Activated T-cell treated with anti-CD3 and anti-CD28 coated beads, Interleukin-2, amount 50 U/mL, for 48 hours (primary cell): ENCODE measurements at places on chromosomes 13 and 19.

- DNase-seq, result no peak
Observed at GRCh38 chr13:111484141-111484925, 163.9 kb downstream of the TEX29 start.

DNA sequence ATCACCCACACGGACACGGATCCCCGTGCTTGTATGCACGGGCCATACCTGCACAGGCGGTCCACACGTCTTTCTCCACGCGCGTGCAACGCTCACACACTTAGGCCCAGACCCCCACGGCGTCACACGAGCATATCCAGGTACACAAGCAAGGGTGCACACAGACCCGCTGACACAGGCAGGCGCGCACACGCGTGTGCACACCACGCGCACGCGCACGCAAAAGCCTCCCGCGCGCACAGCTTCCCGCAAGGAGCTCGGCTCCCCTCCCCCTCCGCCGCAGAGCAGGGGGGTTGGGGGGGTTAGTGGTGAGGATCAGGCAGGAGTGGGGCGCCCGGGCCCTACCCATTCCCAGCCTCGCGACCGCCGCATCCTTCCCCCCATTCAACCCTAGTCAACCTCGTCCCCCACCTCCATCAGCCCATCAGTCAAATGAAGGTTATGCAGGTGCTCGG is 407 bp downstream of the RAB3A start:
- DNase-seq, result no peak

DNA sequence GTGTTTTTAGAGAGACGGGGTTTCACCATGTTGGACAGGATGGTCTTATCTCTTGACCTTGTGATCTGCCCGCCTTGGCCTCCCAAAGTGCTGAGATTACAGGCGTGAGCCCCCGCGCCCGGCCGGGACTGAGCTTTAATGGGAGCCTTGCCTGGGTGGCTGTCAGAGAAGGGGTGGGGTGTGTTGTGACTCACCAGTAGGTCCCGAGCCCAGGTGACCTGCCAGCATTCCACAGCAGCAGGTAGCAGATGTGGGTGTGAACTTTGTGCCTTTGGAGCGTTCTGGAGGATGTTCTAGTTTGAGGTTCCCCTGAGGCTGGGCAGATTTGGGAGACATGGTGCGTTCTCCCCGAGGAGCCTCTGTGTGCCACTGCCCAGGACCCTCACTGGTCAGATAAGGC is 7.1 kb upstream of the EPN1 start:
- DNase-seq, result no peak

DNA sequence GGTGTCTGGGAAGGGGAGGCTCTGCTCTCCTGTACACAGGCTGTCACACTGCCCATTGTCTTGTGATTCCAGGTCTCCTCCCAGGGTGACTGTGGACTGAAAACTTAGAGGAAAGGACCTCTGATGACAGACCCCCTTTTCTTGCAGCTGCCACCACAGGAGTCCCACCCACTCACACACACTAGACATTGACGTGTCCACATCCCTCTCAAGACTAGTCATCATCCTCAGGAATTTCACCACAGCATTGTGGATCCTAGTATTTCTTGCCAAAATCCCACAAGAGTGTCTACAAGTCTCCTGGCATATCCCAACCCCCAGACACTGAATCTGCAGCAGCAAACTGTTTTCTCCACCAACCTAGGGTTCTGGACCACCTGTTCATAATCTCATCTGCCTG is 5.3 kb downstream of the ZNF85 start:
- DNase-seq, result no peak

GRCh38 chr13:68173111-68173510 is 943.0 kb upstream of the PCDH9 start:
- DNase-seq, result no peak

DNA sequence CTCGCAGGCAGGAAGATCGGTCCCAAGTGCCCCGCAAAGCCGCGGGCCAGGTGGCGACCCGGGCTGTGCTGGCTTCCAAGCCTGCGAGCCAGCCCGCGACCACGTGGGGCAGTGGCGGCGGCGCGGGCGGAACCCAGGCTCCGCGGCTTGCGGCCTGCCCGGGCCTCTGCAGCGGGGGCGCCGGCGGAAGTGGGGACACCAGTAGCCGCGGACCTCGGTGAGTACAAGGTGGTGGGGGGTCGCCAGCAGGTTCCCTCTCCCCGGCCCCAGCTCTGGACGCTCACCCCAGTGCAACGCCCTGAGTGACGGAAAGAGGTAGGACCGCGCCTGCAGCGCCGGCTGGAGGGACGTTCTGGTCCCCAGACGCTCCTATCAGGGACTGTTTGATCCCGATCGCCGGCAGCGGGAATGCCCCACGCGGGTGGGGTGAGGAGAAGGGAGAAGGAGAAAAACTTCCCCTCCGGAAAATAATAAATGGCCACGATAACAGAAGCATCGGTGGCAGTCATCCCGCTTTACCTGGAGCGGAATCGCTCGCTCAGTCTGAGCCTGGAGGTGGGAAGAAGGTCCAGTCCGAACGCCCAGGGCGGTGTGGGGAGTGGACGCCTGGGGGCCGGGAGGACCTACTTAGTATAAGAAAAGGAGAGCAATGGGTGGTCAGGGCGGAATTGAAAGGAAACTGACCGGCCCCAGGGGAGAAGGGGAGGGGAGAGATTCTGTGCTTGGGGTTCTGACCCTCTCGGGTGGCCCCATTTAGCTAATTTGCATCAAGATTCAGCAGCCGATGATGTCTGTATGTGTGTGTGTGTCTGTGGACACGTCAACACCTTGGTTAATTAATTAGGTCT is at the start of gene GEMIN7:
TSS of gene GEMIN7 (plus strand) at position 198 of the 848 bp plus-strand sequence. CDS start 10,855 bp downstream, outside the sequence.
- DNase-seq, result peak; percentile 92

DNA sequence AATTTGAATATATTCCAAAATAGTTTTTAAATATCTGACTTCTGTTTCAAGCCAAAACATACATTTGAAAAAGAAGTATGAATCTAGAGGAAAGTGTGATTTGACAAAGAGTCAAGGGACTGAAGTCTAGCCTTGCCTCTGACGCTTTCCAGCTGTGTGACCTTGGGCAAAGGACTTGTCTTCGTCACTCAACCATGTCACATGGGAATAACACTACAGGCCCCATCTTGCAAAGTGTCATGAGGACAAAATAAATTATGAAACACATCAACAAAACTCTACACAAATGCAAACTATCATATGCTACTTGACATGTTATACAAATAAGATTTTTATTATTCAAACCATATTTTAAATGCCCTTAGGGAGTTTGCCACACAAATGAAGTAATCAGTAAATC is 73.0 kb downstream of the CYSLTR2 start:
- DNase-seq, result no peak

- no peak for DNase-seq
Observed at GRCh38 chr13:105513448-105513847, 1022.0 kb downstream of the EFNB2 start.

- no peak for DNase-seq
Observed at GRCh38 chr13:49561062-49561410, 24.3 kb downstream of the RCBTB1 start.

- DNase-seq, result no peak
Observed at GRCh38 chr13:100356426-100356825, 232.2 kb downstream of the GGACT start.

DNA sequence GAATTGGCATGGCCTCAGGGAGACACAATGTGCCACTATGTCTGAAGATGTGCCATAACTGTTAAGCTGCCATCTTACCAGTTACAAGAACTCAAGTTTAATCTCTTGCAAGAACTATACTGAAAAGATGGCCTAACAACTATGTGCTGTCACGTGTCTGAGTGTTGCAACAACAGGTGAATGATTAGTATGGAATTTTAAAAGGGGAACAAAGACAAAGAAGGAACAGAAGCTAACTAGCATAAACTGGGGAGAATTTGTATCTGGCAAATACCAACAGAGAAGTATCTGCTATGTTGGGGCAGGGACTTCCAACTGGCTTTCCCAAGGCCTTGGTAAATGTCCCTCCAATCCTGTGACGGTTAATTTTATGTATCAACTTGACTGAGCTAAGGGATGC is 11.5 kb upstream of the ACOD1 start:
- no peak for DNase-seq

DNA sequence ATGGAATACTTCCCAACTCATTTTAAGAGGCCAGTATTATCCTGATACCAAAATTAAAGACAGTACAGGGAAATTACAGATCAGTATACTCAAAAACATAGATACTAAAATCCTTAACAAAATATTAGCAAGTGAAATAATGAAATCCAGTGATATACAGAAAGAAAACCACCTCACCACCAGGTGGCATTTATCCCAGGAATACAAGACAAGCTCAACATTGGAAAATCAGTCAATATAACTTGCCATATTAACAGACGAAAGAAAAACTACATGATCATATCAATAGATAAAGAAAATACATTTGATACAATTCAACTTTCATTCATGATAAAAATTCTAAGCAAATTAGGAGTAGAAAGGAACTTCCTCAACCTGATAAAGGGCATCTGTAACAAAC is 6.7 kb upstream of the GNA15 start:
- no peak for DNase-seq

DNA sequence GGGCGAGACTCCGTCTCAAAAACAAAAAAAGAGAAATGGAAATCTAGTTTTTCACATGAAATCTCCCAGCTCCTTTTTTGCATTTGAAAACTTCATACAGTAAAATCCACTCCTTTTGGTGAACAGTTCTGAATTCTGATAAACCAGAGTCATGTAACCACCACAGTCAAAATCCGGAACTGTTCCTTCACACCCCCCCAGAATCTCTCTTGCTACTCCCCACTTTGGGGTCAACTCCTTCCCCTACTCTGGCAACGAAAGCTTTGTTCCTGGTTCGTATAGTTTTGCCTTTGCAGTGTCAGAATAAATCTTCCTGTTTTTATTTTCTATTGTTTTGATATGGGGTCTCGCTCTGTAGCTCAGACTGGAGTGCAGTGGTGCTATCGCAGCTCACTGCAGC is 23.7 kb downstream of the RCN3 start:
- DNase-seq, result no peak

DNA sequence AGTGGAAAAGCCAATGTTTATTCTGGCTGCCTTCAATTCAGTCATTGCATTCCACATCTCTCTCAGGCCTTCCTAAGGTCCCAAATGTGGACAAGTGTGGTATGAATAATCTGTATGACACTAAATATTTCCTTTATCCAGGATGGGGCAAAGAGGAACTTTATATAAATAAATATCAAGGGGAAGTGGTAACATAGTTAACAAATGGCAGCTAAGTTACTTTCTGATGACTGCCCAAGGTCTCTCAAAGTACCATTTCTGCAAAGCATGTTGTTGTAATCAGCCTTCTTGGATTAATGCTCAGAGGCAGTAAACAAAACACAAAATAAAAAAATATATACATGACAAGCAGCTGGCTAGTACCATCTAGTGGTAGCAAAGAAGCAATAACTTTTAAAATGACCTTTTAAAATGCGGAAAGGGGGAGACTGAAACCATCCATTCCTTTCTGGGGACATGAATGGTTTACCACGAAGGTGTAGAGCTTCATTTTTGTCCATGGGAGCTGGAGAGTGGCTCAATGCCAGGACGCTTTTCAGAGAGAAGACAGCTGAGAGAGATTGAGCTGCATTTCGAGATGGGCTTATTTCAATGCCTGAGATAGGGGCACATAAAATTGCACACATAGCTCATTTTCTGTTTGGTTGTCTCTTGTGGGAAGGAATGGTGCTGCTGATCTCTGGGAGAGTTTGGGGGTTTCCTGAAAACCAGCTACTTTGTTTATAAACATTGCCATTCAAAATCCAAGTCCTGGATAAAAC is 259.2 kb downstream of the RFC3 start:
- no peak for DNase-seq

DNA sequence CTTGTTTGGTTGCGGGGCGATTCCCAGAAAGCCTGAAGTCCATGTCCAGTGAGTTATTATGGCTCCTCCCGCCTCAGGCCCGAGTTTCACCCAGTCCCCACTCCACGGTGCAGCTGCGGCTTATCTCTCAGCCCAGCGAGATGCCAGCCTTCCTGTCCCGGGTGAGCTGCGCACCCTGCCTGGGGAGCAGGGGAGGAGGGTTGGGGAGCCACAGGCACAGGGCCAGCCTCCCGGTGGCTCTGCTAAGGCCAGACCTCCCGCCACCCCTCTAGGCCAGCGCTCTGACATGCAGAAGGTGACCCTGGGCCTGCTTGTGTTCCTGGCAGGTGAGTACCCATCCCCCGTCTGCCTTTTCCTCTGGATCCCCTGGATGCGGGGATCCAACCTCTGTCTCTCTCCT is 3.5 kb downstream of the FXYD3 start:
- no peak for DNase-seq

- no peak for DNase-seq
Observed at GRCh38 chr13:42893214-42893671, 98.8 kb downstream of the EPSTI1 start.

GRCh38 chr13:34738254-34738992 is 203.6 kb upstream of the NBEA start:
- DNase-seq, result no peak

- no peak for DNase-seq
Observed at GRCh38 chr13:113943821-113944565, 29.9 kb downstream of the C13orf46 start.

- DNase-seq, result peak; percentile 90
Observed at GRCh38 chr19:7925171-7925851, 624 bp downstream of the CTXN1 start.

- no peak for DNase-seq
Observed at GRCh38 chr19:15488489-15489226, 9.4 kb upstream of the PGLYRP2 start.

- no peak for DNase-seq
Observed at GRCh38 chr13:64688893-64689677, 2541.1 kb downstream of the PCDH9 start.

GRCh38 chr13:111061358-111062045 is 53.6 kb upstream of the ARHGEF7 start:
- DNase-seq, result no peak

DNA sequence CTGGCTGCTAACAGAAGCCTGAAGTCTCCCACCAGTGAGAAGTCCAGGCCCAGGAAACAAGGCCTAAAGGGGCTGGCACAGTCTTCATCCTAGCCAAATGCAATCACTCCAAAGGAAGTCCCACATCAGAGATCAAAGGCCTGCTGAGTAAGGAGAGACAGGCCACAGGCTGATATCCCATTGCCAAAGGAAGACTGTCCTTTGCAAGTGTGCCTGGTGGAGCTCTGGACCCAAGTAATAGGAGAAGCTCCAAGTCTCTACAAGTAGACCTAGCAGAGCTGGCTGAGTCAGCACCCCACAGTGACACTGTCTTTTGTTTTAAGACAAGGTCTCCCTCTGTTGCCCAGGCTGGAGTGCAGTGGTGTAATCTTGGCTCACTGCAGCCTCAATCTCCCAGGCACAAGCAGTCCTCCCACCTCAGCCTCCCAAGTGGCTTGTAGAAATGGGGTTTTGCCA is 4.5 kb downstream of the DBP start:
- no peak for DNase-seq

GRCh38 chr19:12792051-12792852 is 966 bp downstream of the JUNB start:
- peak; percentile 85 for DNase-seq

GRCh38 chr13:32445461-32445860 is 17.5 kb upstream of the N4BP2L1 start:
- DNase-seq, result no peak

GRCh38 chr13:100106705-100107104 is 17.8 kb downstream of the PCCA start:
- DNase-seq, result no peak

DNA sequence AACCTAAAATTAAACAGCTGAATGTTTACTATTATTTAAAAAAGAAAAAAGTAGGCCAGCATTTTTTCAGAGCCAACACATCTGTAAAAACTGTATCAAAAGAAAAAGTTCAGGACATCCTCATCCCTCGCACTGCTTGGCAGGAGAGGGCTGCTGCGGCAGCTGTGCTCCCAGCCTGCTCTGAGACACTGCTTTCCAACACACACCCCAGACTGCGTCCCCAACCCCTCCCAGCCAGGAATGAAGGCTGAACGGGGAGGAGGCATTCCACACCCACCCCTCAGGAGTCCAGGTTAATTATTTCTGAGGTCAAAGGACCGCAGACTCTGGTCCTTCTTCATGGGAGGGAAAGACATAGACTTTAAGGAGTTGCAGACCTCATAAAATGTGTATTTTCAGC is 43.1 kb downstream of the COL4A1 start:
- no peak for DNase-seq
